ENCODE measurements at places on chromosomes 7 and 10.

DNA sequence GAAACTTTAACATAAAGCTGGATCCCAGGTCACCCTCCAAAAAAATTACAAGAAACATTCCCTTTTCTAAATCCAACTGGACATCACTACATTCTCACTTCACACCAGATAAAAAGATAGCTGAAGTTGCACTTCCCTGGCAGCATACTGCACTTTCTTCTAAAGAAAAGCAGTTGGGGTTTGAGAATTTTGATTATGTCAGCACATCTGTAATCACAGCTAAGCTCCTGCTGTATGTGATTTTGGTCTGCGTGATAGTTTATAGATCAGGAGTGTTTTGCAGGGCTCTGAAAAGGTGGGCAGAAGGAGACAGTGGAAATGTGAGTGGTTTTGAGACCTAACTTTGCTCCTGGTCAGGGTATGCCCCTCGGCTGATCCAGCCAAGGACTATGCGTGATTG, 199.1 kb upstream of the AKR1E2 start:
- DNase-seq: no peak

DNA sequence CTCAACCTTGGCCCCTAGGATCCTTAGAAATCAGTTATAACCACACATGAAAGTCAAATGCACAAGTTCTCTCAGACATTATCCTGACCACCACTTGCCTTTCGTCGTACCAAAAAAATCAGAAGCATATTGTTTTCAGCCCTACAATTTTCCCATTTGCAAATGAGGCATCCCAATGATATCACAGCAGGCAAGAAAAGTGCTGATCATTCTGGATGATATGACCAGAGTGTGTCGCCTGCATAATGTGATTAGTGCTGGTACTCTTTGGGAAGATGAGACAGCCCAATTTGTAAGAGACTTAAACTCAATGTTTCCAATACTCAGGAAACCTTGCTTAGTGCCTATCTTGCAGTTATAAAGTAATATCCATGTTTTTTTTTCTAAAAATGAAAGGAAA, 168.0 kb downstream of the SORCS1 start:
- DNase-seq: no peak

DNA sequence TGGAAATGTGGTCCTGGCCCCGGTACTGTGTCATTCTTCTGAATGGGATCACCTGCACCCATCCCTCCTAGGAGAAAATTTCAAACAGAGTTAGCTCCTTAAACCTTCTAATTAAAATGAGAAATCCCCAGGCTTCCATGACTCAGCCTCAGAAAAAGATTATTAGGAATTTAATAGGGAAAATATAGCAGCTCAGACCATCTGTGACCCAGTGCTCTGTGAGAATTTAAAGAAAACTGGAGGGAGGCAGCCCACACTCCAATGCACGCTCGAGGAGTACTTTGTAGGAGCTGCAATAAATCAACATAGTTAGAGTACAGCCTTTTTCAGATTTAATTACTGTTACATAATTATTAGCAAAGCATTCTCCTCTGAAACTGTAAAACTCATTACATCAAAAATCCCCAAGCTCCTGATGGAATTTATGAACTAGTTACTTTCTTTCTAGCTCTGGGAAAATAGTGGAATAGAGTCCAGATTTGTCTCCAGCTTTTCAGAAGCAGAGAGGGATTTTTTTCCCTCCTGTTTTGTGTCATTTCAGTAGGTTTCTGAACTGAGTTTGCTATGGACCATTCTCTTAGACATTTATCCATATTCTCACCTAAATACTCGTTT, 30.1 kb downstream of the NEUROD6 start:
- DNase-seq: no peak

DNA sequence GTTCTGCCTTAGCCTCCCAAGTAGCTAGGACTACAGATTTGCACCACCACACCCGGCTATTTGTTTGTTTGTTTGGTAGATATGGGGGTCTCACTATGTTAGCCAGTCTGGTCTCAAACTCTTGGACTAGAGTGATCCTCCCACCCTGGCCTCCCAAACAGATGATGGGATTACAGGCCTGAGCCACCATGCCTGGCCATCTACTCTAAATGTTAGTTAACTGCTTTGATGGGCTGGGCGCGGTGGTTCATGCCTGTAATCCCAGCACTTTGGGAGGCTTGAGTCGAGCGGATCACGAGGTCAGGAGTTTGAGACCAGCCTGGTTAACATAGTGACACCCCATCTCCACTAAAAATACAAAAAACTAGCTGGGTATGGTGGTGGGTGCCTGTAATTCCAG, 74.8 kb downstream of the SEPTIN14 start:
- DNase-seq: no peak

GRCh38 chr7:44729949-44730590, 18.6 kb upstream of the ZMIZ2 start:
- DNase-seq: no peak

DNA sequence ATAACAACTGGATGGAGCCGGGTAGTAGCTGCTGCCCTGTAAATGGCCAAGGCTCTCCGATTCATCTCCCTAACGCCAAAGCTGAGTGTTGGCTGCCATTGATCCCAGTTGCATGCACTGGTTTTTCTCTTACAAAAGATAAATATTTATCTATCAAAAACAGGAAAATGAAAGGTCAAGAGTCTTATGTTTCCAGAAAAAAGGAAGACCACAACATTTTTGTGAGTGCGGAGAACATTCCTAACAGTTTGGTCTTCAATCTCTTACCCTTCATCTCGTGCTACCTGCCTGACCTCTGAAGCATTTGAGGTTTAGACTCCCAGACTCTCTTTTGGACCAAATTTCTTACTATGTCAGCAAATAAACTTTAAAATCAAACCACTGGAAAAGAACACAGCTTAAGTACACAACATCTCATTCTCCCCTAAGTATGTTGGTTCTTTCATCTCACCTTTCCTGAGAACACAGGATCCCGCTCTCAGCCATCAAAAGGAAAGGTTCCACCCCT, 61.6 kb downstream of the SORBS1 start:
- no peak for DNase-seq

- DNase-seq: no peak
Measured at GRCh38 chr10:7483848-7484247, 73.0 kb upstream of the SFMBT2 start.

GRCh38 chr7:317643-318405, 27.9 kb downstream of the FOXL3 start:
- DNase-seq: no peak

DNA sequence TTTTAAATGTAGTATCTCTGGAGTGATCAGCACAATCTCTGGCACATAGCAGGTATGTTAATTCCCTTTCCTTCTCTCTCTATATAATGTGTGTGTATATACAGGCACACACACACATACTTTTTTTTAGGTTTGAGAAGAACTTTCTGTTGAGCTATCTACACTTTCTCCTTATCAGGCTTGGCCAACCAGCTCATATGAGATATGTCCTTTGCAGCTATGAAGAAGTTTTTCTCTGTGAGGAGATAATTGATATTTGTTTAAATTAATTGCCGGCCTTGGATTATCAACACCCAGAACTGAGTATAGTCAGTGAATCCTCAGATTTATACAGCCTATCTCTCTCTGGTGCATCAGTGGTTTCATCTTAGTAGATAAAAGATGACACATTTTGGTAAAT, 2.3 kb upstream of the MCU start:
- DNase-seq: no peak

- no peak for DNase-seq
Measured at GRCh38 chr7:111329367-111330234, 232.7 kb downstream of the IMMP2L start.

DNA sequence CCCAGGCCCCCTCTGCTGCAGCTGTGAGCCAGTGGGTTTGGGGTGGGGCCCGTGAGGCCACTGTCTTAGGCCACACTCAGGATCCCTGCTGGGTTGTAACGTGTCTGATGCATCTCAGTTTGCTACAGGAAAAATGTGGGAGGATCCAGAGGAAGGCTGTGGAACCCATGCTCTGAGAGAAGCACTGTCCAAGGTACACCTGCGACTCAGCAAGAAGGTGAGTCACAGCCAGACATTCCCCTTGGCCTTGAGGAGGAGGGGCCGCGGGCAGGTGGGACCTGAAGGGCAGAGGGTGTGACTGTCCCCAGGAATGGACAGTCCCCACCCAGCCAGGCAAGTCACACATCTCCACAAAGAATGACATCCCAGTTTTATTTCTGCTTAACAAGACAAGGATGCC, 27.8 kb upstream of the C10orf120 start:
- DNase-seq: no peak

- DNase-seq: no peak
Measured at GRCh38 chr10:71978476-71978875, 14.3 kb downstream of the CHST3 start.

- DNase-seq: no peak
Measured at GRCh38 chr10:112535531-112535951, 88.5 kb downstream of the VTI1A start.

DNA sequence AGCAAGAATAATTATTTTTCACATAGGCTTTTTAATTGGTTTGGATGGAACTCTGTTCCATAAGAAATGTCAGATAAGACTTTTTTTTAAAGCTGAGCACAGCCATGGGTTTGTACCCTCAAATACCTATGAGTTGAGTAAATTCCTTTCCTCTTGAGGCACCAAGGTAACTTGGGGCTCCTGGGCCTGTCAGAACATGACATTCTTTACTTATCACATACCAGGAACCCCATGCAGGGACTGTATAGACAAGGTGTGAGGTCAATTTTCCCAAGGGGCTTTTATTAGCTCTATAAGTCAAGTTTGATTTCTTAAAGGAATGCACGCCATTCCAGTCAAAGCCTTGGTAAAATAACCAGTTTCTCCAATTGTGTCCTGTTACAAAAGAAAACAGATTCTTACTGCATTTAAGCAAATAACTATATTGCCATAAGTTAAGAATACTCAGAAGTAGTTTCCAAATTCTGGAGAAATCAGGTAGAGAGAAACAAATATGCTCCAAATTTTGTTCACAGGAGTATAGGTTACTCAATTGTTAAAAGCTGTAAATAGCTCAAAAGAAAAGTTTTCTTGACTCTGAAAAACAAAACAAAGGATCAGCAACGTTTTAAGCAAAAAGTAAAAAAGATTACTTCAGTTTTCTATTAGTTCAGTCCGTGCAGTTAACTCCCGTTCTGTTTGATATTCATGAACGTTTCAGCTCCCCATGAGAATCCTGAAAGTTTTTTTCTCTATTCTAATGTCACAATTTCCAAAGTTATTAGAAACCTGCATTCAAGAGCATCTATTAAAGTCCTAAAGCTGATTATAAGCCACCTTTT, 167.5 kb upstream of the NAMPT start:
- DNase-seq: no peak

GRCh38 chr10:13743101-13743693, 156.4 kb downstream of the PRPF18 start:
- no peak for DNase-seq

DNA sequence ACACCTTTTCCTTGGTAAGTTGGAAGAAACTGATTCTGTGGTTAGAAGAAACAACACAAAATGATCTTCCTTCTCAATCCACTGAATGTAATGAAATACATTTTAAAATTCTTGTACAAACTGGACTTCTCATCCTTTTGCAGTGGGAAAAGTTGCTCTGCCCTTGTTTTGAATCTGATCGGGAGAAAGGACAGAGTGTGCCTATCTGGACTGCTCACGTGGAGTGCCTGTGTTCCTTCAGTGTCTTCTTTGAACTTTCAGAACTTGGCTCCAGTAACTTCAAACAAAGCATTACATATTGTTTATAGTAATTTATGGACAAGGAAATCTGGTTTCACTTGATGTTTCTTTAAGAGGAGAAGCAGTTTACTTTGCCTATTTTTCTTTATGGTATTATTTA, 17.1 kb downstream of the SLC26A3 start:
- DNase-seq: no peak

- DNase-seq: no peak
Measured at GRCh38 chr10:8835453-8836167, 781.1 kb downstream of the GATA3 start.

DNA sequence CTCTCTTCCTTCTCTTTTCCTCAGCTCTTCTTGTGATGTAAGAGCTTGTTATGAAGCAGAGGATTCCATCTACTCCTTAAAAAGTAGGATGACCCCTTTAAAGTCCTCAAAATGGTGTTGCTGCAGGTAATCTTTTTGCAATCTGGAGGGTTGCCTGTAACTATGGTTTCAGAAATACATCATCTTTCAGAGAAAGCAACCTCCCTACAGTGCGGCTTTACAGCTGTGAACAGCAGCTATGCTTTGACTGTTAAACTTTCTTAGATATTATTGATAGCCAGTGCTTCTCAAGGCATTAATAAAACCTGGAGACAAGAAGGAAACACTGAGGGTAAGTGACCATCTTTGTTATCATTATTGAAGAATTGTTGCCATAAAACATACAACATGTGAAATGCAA, 86.6 kb upstream of the MDFIC start:
- no peak for DNase-seq

DNA sequence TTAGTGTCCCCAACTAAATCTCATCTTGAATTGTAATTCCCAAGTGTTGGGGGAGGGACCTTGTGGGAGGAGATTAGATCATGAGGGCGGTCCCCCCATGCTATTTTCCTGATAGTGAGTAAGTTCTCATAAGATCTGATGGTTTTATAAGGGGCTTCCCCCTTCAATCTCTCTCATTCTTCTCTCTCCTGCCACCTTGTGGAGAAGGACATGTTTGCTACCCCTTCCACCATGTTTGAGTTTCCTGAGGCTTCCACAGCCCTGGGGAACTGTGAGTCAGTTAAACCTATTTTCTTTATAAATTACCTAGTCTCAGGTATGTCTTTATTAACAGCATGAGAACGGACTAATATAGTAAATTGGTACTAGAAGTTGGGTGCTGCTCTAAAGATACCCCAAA, 365.6 kb downstream of the ANKRD7 start:
- no peak for DNase-seq

DNA sequence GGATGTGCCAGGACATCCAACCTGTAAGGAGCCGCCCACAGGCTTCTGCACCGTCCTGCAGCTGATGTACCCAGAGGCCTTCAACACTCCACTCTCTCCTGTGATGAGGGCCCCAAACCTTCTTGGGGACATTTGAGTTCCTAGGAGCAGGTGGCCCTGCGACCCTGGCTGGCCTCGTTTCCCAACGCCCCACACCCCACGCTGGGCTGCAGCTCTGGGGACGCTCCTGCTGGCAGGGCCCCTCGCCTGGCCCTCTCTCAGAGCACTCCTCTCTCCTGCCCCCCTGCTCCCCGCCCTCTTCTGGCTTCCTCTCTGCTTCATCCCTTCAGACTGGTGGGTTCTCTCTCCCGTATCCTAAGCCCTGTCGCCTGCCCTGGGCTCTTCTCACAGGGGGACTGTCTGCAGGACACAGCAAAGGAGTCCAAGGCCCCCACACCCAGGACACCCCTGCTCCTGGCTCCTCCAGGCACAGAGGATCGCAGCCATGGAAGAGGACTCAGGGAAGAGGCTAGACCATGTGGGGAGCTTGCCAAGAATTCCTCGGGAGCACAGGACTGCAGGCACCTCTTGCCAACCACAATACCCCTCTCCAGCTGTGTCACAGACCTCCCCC, 541.4 kb downstream of the TCERG1L start:
- DNase-seq: no peak

- no peak for DNase-seq
Measured at GRCh38 chr7:156178214-156178613, 366.0 kb upstream of the SHH start.

- no peak for DNase-seq
Measured at GRCh38 chr10:76961841-76962240, 675.8 kb downstream of the KCNMA1 start.

- no peak for DNase-seq
Measured at GRCh38 chr10:3761021-3761686, 23.9 kb downstream of the KLF6 start.

GRCh38 chr7:106187613-106188350, 75.7 kb upstream of the SYPL1 start:
- DNase-seq: no peak

- no peak for DNase-seq
Measured at GRCh38 chr7:115227473-115228235, 305.8 kb downstream of the MDFIC start.

- no peak for DNase-seq
Measured at GRCh38 chr10:67171970-67172369, 246.1 kb downstream of the LRRTM3 start.
